ENCODE measurements at places on chromosomes 1 and 21.

DNA sequence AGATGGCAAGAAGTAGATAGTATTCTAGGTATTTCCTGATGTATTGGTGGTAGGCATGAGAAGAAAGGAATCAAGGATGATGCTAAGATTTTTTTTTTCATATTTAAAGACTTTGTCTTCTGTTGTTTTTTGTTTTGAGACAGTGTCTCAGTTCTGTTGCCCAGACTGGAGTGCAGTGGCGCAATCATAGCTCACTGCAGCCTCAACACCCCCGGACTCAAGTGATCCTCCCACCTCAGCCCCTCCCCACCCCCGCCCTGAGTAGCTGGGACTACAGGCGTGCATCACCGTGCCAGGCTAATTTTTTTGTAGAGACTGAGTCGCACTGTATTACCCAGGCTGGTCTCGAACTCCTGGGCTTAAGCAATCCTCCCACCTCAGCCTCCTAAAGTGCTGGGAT, 2.8 kb upstream of the CAPZB start:
- DNase-seq = no peak

DNA sequence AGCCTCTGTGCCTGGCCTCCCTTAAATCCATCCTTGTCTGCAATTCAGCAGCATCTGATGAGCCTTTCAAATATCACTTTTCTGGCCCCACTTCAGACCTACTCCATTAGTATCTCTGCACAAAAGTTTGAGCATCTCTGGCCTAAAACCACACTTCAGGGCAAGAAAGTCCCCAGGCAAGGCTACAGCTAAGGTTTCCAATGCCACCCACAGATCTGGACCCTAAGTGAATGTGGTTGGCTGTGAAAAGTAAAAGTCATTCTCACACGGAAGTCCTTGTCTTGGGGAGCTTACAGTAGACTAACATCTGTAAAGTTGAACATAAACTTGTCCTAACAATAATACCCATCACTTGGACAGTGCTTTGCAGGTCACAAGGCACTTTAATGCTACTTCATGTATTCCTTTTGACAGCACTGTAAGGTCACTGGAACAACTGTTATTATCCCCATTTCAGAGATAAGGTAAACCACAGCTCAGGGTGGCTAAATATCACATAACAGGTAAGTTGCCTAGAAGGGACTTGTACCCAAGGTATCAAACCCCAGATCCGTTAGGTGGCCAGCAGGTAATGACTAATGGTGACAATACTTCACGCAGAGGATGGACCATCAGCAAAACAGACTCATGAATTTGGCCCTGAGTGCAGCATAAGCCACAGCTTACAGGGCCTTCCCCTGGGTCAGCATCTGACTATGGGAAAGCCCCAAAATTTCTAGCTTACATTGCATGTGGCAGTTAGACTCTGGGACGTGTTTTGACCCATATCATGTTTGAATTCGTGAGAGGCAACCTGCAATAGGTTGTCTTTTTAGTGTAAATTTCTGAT, 356.0 kb downstream of the HHAT start:
- DNase-seq = no peak

DNA sequence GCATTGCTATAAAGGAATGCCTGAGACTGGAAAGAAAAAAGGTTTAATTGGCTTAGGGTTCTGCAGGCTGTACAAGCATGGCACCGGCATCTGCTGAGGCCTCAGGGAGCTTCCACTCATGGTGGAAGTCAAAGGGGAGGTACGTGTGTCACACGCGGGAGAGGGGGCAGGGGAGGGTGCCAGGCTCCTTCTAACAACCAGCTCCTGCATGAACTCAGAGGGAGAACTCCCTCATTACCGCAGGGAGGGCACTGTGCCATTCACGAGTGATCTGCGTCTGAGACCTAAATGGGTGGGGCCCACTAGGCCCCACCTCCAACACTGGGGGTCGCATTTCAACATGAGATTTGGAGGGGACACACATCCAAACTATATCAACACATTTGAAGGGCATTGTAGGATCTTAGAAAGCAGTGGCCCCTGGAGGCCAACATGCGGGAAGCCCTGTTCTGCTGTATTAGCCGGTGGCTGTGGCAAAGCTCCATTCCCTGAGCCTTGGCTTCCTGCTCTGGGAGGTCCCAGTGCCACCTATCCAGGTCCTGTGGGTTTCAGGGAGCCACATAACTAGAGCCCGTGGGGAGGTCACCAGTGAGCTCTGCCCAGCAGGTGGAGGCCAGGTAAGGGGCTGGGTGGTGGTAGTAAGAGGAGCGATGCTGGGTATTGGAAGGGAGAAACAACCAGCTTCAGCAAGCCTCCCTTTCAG, 10.0 kb downstream of the WNT3A start:
- no peak for DNase-seq

DNA sequence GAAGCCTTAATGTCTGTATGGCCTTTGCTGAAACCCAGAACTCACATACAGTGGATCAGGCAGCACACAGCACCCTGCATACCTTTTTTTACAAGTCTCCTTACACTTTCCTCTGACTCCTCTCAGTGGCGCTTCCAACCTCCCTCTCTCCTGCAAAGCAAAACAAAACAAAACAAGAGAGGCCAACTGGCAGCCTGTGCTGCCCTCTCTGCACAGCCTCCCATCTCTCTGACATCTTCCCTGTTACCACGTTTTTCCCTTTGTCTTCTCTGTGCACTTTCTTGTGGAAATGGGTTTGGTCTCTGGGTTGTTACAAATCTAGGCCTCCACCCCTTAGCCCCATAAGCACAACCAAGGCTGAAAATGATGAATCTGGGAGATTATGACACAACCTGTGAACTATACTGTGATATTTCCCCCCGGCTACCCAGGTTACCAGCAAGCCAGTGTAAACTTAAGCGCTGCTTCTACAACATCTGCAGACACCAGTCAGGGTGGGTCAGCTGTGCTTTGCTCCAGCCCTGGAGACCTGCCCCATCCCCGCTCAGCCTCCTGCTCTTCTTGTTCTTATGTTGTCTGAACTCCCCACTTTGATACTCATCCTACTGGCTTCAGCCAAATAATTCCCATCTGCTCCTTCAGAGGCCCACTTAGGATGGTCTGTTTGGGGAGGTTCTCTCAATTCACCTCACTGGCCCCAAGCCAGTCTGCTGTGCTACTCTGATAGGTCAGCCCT, 54.9 kb upstream of the FMOD start:
- no peak for DNase-seq

- DNase-seq = no peak
Observed at GRCh38 chr1:231940116-231940515, 313.5 kb downstream of the DISC1 start.

DNA sequence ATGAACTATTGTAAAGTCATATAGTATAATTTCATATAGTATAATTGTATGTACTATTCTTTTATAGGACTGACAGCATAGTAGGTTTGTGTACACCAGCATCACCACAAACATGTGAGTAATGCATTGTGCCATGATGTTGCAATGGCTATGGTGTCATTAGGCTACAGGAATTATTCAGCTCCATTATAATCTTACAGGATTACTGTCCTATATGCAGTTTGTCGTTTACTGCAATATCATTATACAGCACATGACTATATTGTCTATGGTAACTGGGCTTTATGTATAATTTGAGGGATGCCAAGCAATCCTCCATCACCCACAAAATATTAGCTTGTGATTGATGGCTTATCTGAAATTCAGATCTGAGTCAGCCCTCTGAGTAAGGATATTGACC, 54.2 kb upstream of the PBX1 start:
- DNase-seq = no peak
